ENCODE measurements at places on chromosomes 12 and 14.

GRCh38 chr12:1655225-1655788 is 26.3 kb downstream of the WNT5B start:
- DNase-seq = peak; percentile 47

- peak; percentile 51 for DNase-seq
These were observed 62.9 kb upstream of the EEA1 start for GRCh38 chr12:92992041-92992440.

- peak; percentile 41 for DNase-seq
These were observed 58.8 kb upstream of the GPR68 start for GRCh38 chr14:91303091-91303923.

GRCh38 chr14:104638190-104638589 is 33.6 kb upstream of the TMEM179 start:
- DNase-seq = no peak

- no peak for DNase-seq
These were observed 8.9 kb upstream of the MYH7 start for GRCh38 chr14:23444314-23444713.

DNA sequence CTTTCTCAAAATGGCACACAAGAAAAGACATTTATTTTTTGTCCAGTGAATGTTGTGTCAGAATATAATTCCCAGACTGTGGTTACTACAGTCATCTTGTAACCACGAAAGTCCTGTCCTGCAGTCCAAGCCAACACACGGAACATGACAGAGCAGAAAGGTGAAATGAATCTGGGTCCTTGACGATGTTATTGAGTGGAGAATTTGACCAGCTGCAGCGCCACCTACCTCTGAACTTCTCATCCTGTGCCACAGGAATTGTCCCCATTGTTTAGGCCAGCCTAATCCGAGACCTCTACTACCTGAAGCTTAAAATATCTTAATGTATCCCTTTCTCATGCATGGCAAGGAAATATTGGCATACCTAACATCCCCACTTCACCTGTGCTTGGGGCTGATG is 64.1 kb upstream of the OTX2 start:
- DNase-seq = peak; percentile 10

DNA sequence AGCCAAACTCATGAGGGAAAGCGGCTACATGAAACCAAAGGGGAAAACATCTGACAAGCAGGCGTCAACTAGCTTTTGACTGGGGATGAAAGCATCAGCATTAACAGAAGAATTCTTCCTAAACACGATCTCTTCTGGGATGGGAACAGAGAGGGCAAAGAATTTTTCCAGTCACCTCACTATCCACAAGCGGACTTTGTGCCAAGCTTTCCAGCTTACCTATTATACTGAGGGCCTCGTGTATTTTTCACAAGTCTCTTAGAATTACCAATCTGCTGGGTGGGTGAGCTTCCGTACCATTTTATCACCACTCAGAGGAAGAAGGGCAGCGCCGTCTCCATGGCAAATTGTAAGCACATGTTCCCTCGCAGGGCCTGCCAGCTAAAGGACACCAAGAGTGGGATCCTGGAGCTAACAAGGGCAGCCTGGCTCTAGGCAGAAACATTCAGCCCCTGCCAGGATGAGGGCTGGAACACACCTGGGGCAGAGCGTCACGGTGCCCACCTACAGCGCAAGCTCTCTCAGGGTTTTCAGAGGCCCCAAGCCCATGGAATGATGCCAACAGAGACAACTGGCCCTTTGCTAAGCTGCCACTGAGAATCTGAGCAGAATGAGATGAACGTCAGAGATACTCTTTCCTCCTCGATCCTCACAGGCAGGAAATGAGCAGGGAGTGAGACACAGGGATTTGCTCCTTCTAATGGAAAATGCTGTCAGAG is 74.6 kb downstream of the CHGA start:
- peak; percentile 32 for DNase-seq

- DNase-seq = peak; percentile 53
These were observed 4.7 kb upstream of the SLC48A1 start for GRCh38 chr12:47768323-47768811.

- DNase-seq = no peak
These were observed 3.8 kb downstream of the RAPGEF3 start for GRCh38 chr12:47754881-47755280.

- no peak for DNase-seq
These were observed 507.1 kb downstream of the DIO2 start for GRCh38 chr14:79704041-79704807.

DNA sequence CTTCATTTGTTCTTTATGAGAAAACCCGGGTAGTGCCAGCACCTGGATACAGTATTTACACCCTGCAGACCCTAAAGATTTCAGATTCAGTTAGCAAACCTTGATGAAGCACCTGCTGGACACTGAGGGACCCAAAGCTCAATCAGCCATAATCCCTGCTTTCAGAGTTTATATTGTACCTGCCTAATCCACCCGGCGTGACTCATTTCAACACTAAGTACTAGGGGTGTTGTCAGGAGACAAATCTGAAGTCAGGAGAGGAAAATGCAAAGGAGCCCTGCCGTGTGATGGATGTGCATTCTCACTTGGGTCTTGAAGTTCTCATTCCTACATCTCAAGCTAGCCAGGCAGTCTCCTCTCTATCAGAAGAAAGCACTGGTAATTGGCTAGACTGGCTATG is 176.7 kb upstream of the BCL2L14 start:
- no peak for DNase-seq

DNA sequence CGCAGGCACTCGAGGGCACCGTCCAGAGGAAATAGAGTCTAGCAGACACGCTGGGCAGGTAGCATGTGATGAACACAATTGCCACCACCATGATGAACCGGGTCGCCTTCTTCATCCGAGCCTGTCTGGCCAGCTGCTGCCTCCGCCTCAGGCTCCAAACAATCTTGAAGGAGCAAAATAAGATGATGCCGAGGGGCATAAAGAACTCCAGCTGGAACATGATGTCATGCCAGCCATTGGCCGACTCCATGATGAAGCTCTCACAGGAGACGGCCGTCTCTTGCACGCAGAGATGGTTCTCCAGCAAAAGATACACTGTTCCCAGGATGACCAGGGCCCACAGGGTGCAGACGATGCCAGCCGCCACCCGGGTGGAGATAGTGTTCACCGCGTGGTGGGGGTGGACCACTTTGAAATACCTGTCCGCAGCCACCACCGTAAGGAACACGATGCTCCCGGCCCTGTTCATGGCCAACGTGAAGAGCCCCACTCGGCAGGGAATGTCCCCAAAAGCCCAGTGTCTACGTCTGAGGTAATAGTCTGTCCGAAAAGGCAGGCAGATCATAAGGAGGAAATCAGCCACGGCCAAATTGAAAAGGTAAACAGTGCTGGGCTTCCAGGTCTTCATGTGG is 945 bp downstream of the HCAR1 start:
- no peak for DNase-seq

GRCh38 chr14:81209167-81209836 is 11.5 kb downstream of the GTF2A1 start:
- DNase-seq = no peak

DNA sequence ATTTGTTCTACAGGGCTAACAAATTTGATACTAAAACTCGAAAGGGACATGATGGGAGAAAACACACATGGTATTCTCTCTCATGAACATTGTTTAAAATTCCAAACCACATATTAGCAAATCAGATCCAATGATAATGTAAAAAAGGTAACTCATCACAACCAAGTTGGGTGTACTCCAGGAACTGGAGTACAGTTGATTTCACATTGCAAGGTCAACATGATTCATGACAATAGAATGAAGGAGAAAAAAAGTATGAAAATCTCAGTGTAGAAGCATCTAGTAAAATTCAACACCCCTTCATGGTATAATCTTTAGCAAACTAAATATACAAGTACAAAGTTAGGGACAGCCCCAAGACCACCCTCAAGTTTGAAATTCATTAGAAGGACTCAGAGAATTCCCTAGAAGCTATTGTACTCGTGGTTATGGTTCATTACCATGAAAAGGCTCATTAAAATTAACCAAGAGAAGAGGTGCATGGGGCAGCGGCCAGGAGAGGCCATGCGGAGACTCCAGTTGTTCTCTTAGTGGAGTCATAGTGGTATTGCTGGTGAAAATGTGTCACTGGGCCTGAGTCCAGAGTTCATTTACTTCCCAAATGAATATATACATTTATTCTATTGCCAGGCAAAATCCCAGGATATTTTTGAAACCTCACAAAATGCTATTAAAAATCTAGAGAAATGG is 3.1 kb upstream of the CDCA4 start:
- peak; percentile 97 for DNase-seq

GRCh38 chr12:2344885-2345284 is 292.1 kb downstream of the CACNA1C start:
- DNase-seq = no peak

- DNase-seq = no peak
These were observed 182.3 kb upstream of the PLEKHG7 start for GRCh38 chr12:92520511-92520910.

GRCh38 chr12:111784953-111785352 is 18.2 kb downstream of the ALDH2 start:
- DNase-seq = no peak

DNA sequence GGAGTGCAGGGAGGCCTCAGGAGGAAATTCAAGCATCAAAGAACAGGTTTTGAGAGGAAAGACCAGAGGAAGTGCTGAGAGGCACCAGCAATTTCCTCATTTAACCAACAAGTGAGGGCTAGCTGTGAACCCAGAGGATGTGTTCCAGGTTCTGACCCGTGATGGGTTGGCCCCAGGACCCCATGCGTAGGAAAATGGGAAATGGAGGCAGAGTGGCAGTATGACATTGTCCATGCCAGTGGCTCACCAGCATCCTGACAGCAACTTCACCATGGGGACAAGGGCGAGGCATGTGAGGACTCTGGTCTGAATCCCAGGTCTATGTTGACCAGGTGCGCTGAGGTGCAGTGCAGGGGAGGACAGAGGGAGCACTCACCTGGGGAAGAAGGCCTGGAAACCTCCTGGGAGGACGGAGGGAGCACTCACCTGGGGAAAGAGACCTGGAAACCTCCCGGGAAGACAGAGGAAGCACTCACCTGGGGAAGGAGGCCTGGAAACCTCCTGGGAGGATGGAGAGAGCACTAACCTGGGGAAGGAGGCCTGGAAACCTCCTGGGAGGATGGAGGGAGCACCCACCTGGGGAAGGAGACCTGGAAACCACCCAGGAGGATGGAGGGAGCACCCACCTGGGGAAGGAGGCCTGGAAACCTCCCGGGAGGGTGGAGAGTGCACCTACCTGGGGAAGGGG is 6.7 kb upstream of the CACNA2D4 start:
- DNase-seq = no peak

GRCh38 chr14:49796025-49796424 is 28.1 kb downstream of the KLHDC2 start:
- DNase-seq = peak; percentile 55

- DNase-seq = no peak
These were observed 172.3 kb upstream of the STXBP6 start for GRCh38 chr14:25222256-25222655.

DNA sequence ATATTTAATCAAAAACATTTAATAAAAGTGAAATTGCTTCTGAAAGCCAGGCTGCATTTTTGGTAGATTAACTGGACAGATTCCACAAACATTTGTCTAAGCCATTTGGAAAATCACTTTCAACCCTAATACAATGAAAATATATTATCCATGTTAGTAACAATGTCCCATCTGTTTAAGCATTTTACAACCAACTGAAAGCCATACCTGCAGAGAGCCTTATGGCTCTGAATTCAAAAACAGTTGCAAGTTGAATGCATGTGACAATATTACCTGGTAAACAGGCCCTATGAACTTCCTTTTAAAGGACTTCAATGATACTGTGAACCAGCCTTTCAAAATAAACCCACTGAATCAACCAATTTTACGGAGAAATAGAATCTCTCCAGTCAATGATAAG is 468.1 kb downstream of the BTG1 start:
- no peak for DNase-seq

DNA sequence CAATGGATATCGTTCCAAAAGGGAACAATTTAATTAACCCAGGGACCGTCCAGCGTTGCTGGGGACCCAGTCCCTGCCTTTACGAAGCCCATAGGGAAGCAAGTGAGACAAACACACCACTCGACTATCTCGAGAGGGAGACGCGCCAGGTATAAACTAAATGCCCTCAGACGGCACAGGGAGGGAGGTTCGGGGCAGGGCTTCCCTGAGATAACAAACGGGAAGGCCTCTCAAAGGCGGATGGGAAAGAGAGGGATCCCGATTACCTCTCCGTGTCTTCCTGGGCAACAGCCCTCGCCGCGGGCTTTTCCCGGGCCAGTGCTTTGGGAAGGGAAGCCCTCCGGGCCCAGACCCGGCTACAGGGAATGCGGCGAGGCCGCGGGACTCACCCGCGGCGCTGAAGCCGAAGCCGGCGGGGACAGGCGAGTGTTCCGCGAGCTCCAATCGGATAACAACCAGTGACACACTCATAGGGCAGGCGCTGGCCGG is 390 bp downstream of the BRAP start:
- no peak for DNase-seq

- no peak for DNase-seq
These were observed 420.7 kb downstream of the ADAMTS20 start for GRCh38 chr12:43131301-43131700.

DNA sequence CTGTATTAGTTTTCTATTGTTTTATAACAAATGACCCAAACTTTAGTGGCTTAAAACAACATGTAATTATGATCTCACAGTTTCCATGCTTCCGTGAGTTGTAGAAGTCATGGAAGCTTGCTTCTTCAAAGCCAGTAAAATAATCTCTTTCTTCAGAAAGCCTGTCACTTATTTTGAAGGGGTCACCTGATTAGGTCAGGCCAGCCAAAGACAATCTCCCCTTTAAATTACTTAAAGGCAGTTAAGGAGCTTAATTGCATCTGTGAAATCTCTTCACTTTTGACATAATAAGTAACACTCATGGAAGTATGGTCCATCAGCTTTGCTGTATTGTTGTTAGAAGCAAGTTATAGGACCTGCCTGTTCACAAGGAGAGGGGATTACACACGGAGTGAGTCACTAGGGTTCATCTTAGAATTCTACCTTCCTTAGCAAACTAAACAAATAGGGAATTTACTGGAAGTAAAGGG is 89.8 kb downstream of the FAR2 start:
- DNase-seq = no peak
